ENCODE measurements at places on chromosomes 5 and 9.

GRCh38 chr9:114389612-114390368, 2.0 kb upstream of the AKNA start:
- ATAC-seq, result no peak

DNA sequence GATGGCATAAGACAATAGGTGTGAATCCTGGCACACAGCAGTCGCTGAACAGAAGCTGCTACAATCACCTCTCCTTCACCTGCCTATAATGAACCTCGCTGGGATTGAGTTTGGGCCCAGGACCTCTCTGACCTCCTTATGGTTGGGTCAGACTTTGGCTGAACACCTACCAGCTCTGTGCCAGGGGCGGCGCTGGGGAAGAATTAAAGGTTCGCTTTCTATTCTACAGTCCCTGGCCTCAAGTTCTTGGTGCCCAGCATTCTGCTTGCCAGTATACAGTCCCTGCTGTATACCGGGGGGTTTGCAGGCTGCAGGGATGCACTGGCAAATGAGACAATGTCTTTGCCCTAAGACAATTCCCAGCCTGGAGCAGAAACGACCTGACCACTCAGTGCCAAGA, 895 bp upstream of the STRBP start:
- no peak for ATAC-seq

- ATAC-seq, result peak; percentile 26
These were observed 48.3 kb upstream of the IRX4 start for GRCh38 chr5:1930880-1931603.

GRCh38 chr5:116887104-116887503, 312.5 kb upstream of the SEMA6A start:
- ATAC-seq, result no peak

DNA sequence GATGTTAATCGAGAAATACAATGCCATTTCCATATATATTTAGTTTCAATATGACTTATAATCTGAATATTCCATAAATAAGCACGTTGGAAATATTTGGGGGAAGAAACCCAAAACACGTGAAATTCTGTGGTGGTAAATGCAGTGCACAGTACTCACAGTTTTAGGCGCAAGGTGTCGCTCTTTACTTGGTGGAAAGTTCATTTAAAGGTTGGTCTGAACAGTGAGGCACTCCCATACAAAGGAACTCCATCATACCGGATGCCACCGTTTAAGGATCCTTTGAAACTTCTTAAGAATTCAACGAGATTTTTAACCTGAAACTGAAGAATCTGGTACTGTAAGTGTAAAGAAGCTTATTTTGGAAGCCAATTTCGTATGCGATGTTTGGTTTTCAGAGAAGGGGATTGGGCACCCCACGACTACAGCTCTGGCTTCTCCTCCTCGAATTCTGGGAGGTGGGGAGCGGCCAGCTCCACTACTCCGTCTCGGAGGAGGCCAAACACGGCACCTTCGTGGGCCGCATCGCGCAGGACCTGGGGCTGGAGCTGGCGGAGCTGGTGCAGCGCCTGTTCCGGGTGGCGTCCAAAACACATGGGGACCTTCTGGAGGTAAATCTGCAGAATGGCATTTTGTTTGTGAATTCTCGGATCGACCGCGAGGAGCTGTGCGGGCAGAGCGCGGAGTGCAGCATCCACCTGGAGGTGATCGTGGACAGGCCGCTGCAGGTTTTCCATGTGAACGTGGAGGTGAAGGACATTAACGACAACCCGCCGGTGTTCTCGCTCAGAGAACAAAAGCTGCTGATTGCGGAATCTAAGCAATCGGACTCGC, at the start of gene PCDHA11:
Gene PCDHA11, plus strand, starts transcription at position 237 of the 834 bp plus-strand sequence. Its CDS starts 147 bp downstream, at position 384.
- ATAC-seq, result no peak

DNA sequence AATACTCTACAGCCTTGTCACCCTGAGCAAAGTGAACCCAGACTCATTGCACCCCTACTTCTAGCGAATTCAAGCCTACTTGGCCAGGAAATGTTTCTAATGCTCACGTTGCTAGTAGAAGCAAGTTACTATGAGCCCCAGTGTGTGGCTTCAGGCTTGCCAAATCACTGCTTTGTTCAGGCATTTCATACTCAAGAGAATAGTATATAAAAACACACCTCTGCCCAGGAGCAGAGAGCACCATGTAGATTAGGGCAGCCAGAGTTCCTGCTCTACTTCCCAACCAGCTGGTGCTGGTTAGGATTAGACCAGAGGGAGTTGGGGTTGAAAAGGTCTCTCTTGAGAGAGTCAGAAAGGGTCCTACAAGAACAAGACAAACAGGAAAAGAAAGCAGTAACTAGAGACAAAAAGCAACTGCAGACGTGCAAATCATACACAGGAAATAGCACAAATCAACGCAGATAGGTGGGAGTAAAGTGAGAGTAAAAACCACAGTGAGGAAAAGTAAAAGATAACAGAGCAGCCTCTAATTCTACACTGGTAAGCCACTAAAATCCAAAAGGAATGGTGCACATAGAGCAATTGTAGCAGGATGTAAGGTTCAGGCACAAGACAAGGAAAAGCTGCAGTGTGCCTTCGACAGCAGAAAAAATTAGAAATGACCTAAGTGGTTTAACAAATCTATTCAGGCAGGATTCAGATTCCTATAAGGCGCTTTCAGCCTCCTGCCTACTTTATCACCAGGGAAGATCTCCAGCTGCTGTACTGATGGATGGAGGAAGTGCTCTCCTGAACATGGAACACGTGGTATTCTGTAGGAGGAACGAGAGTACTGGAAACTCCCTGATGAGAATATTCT, 49.6 kb upstream of the KIF2A start:
- ATAC-seq, result peak; percentile 60

DNA sequence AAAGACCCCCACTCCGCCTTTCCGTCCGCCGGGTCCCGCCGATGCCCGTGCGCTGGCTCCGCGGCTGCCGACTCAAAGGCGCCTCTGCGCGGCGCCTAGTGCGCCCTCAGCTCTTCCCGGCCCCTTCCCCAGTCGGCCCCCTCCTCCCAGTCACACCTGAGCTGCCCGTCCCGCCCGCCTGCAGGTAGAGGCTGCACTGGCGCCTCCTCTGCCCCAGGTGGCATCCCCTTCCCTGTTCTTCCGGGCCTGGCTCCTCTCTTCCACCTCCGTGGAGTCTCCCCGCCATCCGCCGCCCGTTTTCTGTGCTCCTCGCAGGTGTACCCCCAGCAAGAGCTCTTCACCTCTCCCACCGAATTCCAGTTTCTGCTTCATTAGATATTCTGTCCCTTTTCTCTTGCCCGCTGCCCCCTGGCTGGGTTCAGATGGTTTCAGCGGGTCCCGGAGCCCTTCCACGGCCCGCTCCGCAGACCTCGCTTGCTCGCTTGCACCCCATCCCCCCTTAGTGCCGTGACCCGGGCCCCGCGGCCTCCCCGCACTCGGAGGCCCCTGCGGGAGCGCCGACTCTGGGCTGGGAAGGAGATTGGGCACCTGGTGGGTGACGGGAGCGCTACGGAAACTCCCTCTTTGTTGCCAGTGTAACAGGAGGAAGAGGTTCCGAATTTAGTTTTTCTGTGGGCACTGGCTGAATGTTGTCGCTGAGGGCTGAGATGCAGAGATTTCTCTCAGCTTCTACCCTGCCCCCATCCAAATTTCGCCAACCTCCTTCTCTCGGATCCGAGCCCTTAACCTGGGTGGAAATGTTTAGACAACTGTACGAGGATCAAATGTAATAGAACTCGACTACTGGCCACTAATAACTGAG, 809 bp downstream of the SLC44A1 start:
- peak; percentile 34 for ATAC-seq

GRCh38 chr9:129145841-129146292, 32.2 kb downstream of the IER5L start:
- peak; percentile 26 for ATAC-seq

- no peak for ATAC-seq
These were observed 242.9 kb downstream of the EBF1 start for GRCh38 chr5:158856794-158857193.

DNA sequence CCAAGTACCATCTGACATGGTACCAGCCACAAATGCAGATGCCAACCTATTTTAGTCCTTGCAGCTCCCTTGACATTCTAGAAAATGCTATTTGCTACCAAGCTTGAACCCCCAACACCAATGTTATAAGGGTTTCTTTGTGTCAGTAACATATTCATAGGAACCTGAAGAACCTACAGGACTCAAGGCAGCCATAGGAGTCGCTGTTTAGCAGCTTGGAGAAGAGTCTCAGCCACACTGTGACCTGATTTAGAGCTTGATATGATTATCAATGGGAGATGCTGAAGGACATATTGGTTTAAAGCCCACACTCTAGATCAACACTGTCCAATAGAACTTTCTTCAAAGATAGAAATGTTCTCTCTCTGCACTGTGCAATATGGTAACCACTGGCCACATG, 6.4 kb upstream of the ZFR start:
- 0 out of 3 replicates have a peak, but pooled peaks have one; percentile 32 for ATAC-seq

- peak; percentile 48 for ATAC-seq
These were observed 723 bp downstream of the SNX18 start for GRCh38 chr5:54518146-54518817.

Data from SK-N-SH treated with all-trans-retinoic acid at 6 μM for 48 hours (cell line).